ENCODE measurements at places on chromosomes 3 and 15.

DNA sequence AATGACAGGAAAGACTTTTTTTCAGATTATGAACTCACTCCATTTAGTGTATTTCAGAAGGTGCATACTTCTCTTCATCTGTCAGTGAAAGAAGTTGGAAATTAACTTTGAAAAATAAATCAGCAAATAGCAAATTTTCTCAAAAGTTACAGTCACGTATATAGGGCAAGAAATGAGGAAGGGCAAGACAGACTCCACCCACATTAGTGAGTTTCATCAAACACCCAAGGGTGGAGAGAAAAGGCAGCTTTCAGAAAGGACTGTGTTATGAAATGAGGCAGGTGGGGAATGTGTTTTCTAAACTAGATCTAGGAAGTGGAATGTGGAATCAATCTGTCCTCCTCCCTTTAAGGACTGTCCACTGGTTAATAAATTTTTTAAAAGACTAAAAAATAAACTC is 2.9 kb downstream of the SLC22A13 start:
- DNase-seq = no peak

GRCh38 chr15:33526532-33526931 is 215.8 kb downstream of the RYR3 start:
- DNase-seq = no peak

DNA sequence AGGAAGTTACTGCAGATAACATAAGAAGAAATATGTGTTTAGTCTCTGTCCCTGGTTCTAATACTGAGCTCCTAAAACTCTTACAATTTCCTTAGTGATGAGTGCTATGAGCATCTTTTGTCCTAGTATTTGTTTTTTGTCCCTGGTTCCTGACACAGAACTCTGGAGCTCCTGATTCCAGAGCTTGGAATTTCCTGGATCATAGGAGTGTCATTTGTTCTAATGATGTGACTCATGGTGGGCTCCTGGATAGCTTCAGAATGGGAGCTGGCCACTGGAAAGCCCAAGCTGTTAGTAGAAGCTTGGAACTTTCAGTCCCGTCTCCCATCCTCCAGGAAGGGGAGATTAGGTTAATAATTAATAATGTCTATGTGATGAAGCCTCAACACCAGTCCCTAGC is 98.2 kb downstream of the CNTN6 start:
- DNase-seq = no peak

DNA sequence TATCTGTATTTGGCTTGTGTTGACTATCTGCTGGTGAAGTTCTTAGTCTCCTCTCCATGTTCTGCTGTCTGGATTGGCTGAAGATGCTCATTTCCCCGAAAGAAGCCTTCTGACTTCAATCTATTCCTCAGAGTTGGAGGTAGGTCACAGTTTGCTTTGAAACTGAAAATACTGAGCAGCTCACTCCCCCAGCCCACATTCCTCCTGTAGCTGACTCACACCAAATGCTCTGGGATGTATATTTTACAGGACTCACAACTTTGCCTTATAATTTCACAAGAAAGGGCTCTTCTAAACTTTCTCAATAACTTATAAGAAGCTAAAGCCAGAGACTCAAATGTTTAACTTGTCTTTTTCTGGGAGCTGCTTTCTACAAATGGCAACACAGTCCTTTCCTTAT is 36.3 kb upstream of the SNX4 start:
- DNase-seq = no peak

DNA sequence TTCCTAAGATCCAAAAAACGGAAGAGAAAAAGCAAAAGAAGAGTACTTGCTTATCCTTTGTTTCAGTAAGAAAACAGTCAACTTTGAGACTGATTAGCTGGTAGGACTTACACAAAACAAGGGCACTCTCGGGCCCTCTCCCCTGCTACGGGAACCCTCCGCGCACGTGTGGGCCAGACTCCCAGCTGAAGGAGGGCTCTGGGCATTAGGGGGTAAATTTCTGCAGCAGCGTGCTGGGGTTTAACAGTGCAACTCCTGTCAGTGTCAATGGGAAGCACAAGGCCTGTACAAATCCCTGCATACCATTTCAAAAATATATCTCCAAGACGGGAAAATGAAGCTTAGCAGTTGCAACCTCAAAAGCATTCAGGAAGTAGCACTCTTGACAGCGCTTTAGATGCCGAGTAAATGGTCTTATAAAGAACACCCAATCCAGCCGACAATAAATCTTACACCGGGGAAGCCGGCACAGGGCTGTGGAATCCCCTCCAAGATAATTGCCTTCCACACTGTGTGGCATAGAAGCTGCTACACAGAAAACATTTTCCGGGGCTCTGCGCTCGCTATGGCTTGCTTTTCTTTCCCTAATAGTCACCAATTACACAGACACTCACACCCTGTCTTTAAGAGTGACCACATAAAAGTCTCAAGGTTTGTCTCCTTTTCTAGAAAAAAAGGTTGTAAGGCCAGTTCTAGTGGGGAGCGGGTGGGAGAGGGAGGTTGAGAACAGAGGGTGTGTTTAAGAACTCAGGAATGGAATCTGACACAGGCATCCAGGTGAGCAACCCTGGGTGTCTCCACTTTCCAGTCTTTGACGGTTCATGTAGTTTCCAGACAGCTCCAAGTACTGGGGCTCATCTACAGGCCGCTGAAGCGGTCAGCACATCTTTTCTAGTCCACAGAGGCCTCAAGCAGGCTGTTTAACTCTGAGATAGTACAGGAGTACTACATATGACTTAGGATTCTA is 512.7 kb downstream of the FOXP1 start:
- DNase-seq = no peak

GRCh38 chr3:60339304-60339703 is 911.9 kb downstream of the FHIT start:
- no peak for DNase-seq

GRCh38 chr3:158337110-158337509 is 227.2 kb downstream of the RSRC1 start:
- DNase-seq = no peak
